Smooth muscle cell of the brain vasculature (primary cell): ENCODE measurements at places on chromosomes 7 and 10.

DNA sequence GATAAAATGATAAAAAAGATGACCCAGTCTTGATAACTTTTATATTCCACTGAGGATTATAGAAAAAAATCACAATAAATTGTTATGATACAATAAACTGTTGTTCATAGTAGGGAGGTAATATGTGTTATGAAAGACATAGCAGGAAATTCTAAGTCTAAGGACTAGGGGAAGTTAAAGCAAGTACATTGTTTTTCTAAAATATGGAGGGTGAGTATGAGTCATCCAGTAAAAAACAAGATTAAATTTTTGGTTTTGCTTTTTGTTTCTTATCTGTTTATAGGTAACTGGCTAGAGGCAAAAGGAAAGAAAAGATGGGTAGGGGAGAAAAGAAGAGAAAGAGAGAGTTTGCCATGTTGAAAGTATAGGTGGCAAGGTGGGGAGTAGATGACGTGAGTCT is 188.4 kb downstream of the POLR1F start:
- no peak for DNase-seq

DNA sequence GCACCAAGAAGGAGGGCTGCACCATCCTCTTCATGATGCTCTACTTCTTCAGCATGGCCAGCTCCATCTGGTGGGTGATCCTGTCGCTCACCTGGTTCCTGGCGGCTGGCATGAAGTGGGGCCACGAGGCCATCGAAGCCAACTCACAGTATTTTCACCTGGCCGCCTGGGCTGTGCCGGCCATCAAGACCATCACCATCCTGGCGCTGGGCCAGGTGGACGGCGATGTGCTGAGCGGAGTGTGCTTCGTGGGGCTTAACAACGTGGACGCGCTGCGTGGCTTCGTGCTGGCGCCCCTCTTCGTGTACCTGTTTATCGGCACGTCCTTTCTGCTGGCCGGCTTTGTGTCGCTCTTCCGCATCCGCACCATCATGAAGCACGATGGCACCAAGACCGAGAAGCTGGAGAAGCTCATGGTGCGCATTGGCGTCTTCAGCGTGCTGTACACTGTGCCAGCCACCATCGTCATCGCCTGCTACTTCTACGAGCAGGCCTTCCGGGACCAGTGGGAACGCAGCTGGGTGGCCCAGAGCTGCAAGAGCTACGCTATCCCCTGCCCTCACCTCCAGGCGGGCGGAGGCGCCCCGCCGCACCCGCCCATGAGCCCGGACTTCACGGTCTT is 1.9 kb downstream of the FZD1 start:
- DNase-seq, result no peak

GRCh38 chr10:178208-178607 is 43.0 kb downstream of the ZMYND11 start:
- peak; percentile 28 for DNase-seq

GRCh38 chr10:132027423-132027983 is 38.2 kb upstream of the JAKMIP3 start:
- DNase-seq, result no peak
